ENCODE measurements at places on chromosomes 12 and 14. TPM values are rescaled to one million over a fixed set of nuclear protein-coding genes. Genes with fewer than 3 reads are reported as not detected.

CHMP4A gene
- 40.4 TPM for total RNA-seq

TMEM260 gene
- 17.9 TPM for total RNA-seq

GRCh38 chr12:106602076-106602475, 19.3 kb downstream of the RFX4 start:
- no peak for DNase-seq

GRCh38 chr12:121288158-121288845, 8.2 kb downstream of the CAMKK2 start:
- DNase-seq, result no peak

GRCh38 chr14:89373185-89373584, 43.8 kb downstream of the FOXN3 start:
- no peak for DNase-seq

DNA sequence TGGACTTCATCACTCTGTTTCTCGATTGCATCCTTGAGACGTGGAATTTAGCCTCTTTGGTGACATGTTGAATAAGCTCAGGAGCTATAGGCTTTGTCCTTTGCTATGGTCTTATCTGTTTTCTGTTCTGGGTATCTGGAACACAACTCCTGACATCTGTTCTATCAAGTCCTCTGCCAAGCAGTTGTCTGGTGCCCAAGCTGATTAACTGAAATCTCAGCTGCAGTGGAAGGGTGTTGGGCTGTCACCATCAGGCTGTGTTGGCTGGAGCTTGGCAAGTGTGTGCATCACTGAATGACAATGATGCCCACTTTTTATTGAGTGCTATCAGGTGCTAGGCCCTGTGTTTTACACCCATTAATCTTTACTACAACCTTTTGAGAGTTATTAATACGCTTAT, 77.8 kb downstream of the SMOC1 start:
- no peak for DNase-seq

- no peak for DNase-seq
Observed at GRCh38 chr12:96244826-96245225, 50.7 kb downstream of the ELK3 start.

Data from frontal cortex (tissue), 4 donors.